ENCODE measurements at places on chromosomes 6 and 20. TPM values are rescaled to one million over a fixed set of nuclear protein-coding genes. Genes with fewer than 3 reads are reported as not detected.

GRCh38 chr20:63177785-63178445 is 38.0 kb downstream of the YTHDF1 start:
- DNase-seq = no peak

- DNase-seq = no peak
These were observed 53.0 kb downstream of the SMOC2 start for GRCh38 chr6:168493976-168494375.

DNA sequence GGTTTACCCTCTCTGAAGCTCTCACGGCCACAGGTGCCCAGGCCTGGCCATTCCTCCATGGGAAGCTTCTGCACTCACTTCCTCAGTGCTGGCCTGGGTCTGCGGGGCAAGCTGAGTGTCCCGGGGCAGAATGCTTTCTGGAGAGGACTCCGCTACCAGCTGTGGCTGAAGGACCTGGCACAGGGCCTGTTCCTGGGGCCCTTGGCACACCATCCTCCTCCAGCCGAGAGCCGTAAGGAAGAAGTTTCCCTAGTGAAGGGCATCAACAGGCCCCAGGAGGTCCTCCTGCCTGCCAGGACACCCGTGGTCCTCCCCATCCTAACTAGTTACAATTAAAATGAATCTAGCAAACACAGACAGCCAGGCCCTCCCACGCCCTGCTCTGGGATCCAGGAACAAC is 14.0 kb upstream of the KCNK15 start:
- peak; percentile 36 for DNase-seq

The POLR1H gene
- 36.2 TPM for total RNA-seq

DNA sequence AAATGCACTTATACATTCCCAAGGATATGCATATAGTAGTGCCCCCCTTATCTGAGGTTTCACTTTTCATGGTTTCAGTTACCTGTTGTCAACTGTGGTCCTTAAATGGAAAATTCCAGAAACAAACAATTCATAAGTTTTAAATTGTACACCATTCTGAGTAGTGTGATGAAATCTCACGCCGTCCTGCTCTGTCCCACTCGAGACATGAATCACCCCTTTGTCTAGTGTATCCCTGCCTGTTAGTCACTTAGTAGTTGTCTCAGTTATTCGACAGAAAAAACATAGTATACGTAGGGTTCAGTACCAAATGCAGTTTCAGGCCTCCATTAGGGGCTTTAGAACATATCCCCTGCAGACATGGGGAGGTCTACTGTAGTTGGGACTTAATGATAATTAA is 57.0 kb downstream of the MAP1LC3A start:
- peak; percentile 6 for DNase-seq

- no peak for DNase-seq
These were observed 844 bp downstream of the WFDC2 start for GRCh38 chr20:45470262-45470931.

The RBM24 gene
- total RNA-seq = 0.64 TPM

- DNase-seq = no peak
These were observed 120.3 kb downstream of the IMPG1 start for GRCh38 chr6:75952128-75952527.

- DNase-seq = no peak
These were observed 5.3 kb downstream of the ZNF512B start for GRCh38 chr20:63964412-63964811.

The C20orf204 gene
- total RNA-seq = 6.3 TPM

GRCh38 chr6:184161-184700 is 108.1 kb upstream of the DUSP22 start:
- DNase-seq = no peak

DNA sequence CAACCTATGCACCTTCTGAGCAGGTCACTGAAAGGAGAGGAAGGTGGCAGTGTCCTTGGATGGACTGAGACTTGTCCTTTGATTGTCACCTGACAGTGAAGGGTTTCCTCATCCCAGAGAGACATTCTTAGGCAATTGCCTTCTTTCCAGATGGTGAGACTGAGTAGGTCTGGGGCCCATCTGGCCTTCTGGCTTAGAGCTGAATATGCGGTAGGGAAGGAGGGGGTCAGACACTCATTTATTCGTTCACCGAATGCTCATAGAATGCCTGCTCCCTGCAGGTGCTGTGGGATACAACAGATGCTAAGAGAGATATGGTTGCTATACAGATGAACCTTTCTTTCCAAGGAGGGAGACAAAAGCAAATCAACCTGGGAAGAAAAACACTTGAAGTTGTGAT is 76.8 kb downstream of the BMP6 start:
- DNase-seq = no peak

DNA sequence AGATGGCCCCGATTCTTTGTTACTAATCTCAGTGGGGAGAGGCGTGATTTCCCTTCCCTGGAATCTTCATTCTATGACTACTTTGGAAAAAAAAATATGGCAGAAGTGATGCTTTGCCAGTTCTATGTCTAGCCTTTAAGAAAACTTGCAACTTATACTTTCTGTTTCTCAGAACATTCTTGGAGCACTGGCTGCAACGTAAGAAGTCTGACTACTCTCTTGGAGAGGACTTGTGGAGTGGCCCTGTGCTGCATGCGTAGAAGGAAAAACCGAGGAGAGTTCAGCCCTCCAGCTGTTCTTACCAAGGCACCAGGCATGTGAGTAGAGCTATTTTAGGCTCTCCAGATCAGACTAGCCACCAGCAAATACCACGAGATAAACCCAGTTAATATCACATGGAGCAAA is 77.6 kb upstream of the STXBP5 start:
- no peak for DNase-seq

DNA sequence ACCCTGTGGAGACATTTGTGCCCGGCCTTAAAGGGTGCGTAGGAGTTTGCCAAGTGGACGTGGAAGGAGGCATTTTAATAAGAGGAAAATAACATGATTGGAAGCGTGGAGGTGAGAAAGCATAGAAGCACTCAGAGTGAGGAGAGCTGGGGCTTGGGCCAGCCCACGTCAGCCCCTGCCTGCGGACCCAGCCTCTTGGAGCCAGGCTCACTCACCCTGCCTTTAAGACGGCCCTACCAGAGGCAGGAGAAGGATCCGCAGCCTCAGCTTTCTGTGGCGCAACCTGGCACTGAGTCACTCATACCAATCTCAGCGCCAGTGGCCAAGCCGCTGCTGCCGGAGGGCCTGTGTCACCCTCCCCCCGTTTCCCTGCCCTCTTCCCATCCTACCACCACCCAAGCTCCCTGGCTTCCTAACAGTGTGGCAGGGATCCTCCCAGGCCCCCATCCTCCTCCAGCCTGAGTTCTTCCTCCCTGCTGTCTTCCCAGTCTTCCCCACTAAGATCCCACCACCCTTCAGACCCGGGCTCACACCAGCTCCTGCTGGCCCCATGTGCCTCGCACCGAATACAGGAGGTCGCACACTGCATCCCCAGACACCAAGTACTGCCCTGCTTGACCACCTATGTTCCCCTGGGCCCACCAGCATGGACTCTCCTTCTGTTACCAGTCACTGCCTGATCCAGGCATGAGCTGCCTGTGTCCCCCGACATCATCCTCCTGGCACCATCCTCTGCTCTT is 285.2 kb downstream of the UST start:
- no peak for DNase-seq

DNA sequence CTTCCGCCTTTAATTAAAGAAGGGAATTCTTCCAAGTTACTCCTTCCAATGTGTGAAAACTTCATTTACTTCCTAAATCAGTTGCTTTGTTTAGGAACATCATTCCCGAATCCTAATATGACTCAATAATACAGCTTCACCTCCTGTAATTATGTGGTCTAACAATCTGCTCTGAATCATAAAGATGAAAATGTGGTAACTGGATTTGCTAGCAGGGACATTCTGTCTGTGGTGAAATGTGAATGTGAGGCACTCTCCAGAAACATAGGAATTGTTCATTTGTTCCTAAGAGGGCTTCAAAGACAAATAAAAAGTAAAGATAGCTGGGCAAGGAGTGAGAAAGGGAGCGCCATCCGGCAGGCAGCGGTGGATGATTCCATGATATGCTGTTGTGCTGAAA is 678.1 kb downstream of the KIF16B start:
- no peak for DNase-seq

The ALDH8A1 gene
- 0.25 TPM for total RNA-seq

GRCh38 chr6:99709062-99709461 is 102.4 kb downstream of the PRDM13 start:
- no peak for DNase-seq

- no peak for DNase-seq
These were observed 40.3 kb downstream of the UQCC2 start for GRCh38 chr6:33670971-33671743.

The AVP gene
- total RNA-seq = not detected

DNA sequence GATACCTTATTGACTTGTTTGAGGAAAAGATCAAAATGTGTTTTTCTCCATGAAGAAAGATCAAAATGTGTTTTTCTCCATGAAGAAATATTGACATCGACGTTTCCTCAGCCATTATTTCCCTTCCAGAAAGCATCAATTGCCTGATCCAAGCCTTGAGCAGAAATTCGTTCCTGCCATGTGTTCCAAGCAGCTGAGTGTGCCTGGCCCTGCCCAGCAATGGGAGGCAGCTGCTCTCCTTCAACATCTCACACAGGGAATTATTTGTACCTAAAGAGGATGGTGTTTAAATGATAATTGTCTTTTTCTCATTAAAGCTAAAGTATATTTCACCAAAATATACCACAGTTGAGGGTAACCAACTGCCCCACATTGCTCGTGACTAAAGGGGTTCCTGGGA is 7.8 kb upstream of the DUSP22 start:
- no peak for DNase-seq

DNA sequence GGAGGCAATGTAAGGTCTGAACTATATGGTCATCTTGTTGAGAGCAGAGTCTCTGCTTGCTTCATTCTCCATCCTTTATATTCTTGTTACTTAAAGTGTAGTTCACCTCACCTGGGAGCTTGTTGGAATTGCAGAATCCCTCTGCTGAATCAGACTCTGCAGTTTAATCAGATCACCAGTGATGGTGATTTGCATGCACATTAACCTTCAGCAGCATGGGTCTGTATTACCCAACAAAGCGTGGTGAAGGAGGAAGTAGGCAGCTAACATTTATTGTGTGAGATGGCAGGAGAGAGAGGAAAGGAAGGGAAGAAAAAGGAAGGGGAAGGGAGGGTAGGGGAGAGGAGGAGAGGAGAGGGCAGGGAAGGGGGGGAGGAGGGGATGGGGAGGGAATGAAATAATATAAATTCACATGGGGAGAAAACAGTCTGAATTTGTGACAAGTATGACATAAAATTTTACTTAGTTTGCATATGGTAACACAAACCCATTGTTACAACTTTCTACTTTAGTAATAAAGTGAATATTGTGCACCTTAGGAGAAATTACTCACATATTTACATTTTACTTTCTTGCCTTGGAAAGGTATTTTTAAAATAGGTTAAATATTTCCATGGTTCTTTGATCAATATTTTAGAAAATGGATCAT is 740.7 kb downstream of the DHX35 start:
- no peak for DNase-seq

DNA sequence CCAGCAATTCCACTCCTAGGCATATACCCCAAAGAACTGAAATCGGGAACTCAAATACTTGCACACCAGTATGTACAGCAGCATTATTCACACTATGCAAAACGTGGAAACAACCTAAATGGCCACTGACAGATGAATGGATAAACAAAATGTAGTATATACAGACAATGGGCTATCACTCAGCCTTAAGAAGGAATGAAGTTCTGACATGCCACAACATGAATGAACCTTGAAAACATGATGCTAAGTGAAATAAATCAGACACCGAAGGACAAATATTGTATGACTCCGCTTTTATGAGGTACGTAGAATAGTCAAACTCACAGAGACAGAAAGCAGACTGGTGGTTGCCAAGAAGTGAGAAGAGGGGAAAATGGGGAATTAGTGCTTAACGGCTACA is 59.1 kb upstream of the CCN6 start:
- DNase-seq = no peak

DNA sequence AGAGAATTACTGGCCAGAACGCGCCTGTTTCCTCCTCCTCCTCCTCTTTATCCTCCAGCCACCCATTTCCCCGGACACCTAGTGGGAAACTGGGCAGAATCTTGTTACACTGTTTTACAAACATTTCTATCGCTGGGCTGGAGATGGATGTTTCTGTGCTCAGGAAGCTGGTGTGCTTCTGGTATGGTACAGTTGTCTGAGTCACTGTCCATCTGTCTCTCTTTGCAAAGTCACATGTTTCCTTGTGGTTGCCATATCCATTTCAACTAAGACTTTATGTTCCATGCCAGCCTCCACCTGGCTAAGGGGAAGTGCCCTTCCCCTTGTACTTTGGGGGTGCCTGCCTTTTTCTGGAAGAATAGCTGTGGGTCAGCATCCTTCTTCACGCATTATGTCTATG is 52.9 kb upstream of the SLC22A16 start:
- peak; percentile 94 for DNase-seq

DNA sequence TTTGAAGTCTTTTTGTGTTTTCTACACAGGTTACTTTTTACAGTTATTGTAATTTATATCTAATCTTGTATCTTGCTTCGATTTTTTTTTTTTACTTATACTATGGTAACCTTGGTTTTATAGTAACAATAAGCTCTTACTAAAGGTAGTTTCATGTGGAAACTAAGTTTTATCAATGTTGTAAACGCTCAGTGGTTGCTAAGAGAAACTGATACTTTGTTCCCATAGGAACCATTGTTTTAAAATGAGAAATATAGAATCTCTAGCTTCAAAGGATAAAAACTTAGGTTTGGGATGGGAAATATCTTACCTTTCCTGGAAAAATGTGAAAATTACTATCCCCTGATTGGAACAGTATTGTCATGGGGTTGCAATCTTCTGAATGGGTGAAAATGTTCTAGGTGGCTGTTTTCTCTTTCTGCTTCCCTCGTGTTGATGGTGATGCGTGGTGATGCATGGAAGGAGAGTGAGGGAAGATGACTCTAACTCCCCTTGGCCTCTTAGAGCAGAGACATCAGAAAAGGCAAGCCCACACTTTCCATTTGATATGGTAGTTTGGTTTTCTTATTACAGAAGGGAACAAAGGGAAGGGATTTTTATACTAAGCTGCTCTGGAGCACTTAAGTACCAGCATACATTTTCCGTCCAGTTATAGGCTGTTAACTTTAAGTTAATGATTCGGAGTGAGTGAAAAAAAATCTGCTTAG is 23.5 kb upstream of the BACH2 start:
- no peak for DNase-seq

DNA sequence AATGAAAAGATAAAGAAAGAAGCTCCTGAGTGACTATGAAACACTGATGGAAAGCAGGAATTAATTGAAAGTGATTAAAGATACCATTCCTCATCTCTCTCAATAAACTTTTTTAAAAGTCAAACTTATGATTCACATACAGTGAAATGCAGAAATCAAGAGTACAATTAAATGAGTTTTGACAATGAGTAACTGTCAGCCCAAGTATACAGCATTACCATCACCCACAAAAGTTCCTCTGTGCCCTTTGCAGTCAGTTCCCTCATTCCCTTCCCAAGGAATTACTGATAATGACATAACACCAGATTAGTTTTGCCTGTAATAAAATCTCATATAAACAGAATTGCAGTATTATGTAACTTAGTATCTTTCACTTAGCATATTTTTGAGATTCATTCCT is 44.5 kb downstream of the ATG5 start:
- DNase-seq = no peak

DNA sequence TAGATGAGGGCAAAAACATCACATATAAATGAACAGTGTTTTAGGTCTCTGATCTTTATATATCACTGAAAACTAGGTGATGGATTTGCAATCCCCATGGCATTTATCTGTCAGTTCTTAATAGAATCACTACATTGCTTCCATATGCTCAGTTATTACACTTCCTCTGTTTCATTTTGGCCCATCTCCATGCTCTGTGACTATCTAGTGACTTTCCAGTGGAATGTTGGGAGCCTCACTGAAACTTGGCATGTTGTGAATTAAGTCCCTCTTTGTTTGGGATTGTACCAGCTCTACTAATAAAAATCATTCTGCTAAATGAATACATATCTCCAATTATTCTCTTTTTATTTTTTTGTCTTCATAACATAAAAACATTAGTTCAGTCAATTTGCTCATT is 226.1 kb upstream of the CEP162 start:
- no peak for DNase-seq
